ENCODE measurements at places on chromosomes 12 and 14. TPM values are rescaled to one million over a fixed set of nuclear protein-coding genes. Genes with fewer than 3 reads are reported as not detected.

DNA sequence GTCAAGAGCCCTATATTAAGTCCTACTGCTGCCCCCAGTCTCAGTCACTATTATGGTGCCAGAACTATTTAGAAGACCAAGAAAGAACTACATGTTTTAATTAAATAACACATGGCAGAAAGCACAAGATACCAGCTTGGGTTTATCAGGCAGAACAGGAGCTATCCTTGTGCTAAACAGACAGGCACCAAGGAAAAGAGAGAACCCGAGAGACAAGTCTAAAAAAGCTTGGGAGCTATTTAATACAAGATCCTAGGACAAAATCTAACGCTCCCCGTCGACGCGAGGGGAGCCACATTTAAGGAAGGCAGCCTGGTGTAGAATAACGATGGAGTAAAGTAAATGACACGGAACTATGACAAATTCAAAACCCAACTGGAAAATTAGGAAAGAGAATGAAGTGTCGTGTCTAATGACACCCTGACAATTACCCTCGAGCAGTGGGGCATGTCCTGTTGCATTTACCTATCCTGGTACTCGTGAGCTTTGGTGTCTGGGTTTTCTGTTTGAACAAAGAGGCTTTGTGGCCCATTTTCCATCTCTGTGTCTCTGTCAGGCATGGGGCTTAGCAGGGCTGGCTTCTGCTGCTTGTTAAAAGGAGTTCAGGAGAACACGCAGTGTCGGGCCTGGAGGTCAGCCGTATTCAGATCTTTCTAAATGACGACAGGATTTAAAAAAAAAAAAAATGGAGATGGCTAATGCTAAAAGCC, 140.6 kb downstream of the ETNK1 start:
- DNase-seq = no peak

DNA sequence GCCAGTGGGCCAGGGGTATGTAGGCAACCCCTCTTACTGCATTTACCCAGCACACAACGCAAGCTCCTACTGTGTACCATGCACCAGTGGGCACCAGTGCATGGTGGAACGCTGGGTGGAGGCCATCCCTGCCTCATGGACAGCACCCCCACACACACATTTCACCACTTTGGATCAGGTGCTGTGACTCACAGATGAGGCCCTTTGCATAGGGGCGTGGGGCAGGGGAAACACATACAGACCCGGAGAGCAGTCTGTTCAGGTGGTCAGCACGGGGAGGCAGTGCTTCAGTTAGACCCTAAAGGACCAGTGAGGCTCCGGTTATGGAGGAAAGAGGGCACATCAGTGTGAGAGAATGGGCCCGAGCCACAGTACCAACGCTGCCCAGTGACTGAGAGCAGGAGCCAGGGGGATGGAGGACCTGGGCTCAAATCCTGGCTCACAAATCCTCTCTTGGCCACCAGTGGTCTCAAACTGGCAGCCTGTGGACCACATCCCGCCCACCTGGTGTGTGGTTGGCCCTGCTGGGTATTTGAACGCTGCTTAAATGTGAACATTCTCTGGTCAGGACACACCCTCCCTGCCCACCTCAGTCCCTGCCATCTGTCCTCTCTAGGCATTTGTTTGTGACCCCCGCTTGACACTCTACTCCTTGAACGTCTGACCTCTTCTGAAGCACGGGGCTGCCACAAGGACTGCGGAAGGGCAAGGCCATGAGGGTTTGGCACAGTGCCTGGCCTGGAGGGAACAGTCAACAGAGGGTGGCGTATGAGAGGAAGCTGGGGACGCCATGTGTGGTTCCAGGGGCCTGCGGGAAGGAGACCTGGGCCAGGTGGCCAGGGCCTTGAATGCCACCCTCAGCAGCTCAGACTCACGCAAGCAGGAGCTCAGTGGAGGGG, 46.7 kb downstream of the FAM222A start:
- DNase-seq = no peak

DNA sequence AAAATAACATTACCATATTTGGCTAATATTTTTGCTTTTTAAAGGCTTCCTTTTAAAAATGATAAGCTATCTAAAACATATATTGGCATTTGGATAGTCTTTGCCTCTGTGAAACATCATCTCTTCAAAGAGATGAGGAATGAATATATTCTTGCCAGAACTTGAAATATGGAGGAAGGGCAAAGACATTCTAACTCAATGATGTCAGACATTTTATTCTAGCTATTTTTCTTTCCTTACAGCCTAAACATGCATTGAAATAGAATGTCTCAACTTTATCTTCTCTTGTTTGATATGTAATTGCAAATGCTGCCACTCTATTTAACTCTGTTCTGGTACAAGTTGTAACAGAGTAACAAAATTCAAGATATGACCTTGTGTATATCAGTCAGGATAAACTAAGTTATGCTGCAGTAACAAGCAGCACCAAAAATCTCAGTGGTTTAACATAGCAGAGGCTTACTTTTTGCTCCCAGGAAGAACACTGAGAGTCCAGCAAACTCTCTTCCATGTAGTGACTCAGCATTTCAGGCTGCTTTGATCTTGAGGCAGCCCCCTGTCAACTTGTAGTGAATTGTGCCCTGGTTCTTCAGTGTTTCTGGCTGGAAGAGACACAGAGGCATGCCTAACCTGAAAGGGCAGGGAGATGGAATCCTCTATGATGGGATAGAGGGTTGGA, 11.0 kb downstream of the IRAK3 start:
- DNase-seq = no peak

- DNase-seq = no peak
Observed at GRCh38 chr14:100472491-100472890, 114.7 kb downstream of the BEGAIN start.

Gene SDSL
- total RNA-seq = 0.91 TPM
